ENCODE measurements at places on chromosomes 6 and 20. TPM values are rescaled to one million over a fixed set of nuclear protein-coding genes. Genes with fewer than 3 reads are reported as not detected.

DNA sequence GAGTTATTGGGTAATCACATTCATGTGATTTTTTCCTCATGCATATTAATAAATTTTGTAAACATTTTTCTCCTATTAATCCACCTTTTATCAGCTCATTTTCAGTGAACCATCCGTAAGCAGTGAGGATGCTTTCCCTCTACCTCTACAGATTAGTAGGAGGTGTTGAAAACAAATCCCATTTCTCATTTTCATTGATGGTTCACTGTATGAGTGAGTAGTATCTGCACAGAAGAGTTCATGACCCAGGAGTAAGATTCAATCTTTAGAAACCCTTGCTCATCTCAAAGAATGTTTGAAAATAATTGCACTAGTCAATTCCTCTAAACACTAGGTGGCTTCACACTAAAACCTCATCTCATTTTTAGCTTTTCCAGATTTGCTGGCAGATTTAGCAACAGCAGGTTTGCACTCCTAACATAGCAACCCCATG, 440.0 kb downstream of the HAO1 start:
- DNase-seq: no peak

Gene NRM
- 44.4 TPM for polyA plus RNA-seq

- DNase-seq: no peak
Observed at GRCh38 chr20:8515810-8516435, 383.9 kb downstream of the PLCB1 start.

DNA sequence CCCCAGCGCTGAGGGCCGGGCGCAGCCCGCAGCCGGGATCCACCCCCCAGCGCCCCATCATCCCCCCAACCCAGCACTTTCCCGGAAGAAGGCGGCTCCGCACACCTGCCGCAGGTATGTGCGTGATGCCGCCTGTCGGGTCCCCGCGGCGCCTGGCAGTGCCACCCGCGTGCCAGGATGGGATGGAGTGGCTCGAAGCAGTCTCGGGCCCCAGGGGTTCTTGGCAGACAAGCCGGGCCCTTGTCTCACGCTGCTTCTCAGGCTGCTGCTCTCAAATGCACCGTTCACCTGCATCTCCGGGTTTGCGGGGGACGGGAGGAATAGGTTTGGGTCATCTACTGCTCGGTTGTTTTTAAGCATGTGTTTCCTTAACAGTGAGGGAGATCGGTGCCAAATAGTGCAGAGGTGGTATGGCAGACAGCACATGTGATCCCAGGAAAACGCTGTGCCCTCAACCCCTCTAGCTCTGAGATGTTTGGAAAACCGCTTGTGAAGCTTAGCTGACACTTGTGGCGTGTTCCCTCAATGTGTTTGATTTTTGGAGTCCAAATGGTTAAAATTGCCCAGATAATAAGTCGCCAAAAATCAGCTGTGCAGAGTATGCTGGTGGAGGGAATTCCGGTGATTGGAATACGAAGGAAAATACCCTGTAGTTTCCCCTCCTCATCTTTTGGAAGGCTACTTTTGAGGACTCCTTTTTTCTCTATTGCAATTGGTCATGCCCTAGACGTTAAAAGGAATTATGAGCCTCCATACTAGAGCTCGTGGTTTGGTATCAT, 926 bp downstream of the MYLIP start:
- no peak for DNase-seq

Gene PCK1
- polyA plus RNA-seq: 4.1 TPM

Gene CDK19
- polyA plus RNA-seq: 30.8 TPM

Gene RIPPLY2
- polyA plus RNA-seq: 0.13 TPM

Gene VPS52
- 98.7 TPM for polyA plus RNA-seq

Gene WFDC2
- 156 TPM for polyA plus RNA-seq

GRCh38 chr20:48277266-48277665, 492.0 kb upstream of the SULF2 start:
- DNase-seq: no peak

All from left renal cortex interstitium (tissue), 4 donors.